Stomach (tissue), 19 donors: ENCODE measurements at places on chromosomes 4 and X. TPM values are rescaled to one million over a fixed set of nuclear protein-coding genes. Genes with fewer than 3 reads are reported as not detected.
A peak's percentile ranks its signal among the peaks of the same experiment; 100 is the strongest.

DNA sequence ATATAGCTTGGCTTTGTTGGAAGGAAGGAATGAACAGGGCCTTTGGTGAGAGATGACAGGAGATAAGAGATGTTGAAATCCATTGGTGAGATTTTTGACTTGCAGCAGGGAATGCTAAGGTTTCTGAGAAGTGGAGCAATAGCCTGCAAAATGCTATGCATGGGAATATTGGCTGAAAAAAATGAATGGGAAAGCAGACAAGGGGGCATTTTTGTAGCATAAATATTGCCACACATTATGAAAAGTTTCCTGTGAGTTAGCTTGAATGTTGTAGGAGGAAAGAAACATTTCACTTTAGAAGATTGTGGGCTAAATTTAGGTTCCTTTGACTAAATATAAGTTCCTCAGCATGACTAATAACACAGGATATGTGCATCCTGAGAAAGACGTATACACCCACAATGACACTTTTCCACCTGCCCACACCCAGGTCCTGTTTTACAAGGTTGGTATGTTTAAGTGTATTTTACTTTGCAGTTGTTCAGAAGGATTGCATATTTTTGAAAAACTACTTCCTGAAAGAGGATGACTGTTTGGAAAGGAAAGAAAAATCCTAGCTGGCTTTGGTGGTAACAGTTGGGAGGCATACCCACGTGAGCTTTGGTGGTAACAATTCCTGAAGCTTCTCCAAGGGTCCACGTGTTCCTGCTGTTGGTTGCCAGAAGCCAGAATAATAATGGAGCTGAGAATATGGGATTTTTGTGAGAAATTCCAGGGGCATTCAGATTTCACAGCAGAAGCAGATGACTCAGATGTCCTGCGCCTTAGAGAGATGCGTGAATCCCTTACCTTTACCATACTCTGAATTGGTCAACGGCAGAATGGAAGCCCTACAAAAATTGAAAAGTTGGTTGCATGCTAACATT, 28.5 kb downstream of the PHEX start:
- peak; percentile 28 for DNase-seq

Gene NXF2B
- total RNA-seq = not detected

- DNase-seq = no peak
These were observed 184.0 kb upstream of the PGRMC2 start for GRCh38 chr4:128471576-128471975.

Gene GPR173
- 1.0 TPM for total RNA-seq

Gene SPANXN4
- total RNA-seq = not detected

DNA sequence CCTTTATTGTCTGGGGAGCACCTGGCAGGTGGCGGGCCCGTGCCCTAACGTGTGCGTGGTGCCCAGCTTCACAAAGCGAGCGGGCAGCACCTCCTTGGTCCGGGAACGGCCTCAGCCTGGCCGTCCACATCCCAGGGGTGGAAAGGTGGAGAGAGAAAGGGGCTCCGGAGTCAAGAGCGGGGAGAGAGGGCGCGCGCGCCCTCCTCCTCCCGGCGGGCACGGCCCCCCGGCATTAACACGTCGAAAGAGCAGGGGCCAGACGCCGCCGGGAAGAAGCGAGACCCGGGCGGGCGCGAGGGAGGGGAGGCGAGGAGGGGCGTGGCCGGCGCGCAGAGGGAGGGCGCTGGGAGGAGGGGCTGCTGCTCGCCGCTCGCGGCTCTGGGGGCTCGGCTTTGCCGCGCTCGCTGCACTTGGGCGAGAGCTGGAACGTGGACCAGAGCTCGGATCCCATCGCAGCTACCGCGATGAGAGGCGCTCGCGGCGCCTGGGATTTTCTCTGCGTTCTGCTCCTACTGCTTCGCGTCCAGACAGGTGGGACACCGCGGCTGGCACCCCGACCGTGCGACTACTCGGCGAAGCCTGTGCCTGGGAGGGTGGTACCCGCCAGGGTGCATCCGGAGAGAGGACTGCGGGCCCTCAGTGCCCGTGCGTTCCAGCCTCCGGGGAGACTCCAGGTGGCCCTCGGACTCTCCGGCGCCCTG, at the start of gene KIT:
TSS of gene KIT (plus strand) at position 407 of the 701 bp plus-strand sequence. CDS start at position 465, 58 bp downstream.
- DNase-seq = peak; percentile 57

GRCh38 chrX:123688524-123688923, 44.3 kb downstream of the THOC2 start:
- no peak for DNase-seq

Gene CABS1
- not detected for total RNA-seq

DNA sequence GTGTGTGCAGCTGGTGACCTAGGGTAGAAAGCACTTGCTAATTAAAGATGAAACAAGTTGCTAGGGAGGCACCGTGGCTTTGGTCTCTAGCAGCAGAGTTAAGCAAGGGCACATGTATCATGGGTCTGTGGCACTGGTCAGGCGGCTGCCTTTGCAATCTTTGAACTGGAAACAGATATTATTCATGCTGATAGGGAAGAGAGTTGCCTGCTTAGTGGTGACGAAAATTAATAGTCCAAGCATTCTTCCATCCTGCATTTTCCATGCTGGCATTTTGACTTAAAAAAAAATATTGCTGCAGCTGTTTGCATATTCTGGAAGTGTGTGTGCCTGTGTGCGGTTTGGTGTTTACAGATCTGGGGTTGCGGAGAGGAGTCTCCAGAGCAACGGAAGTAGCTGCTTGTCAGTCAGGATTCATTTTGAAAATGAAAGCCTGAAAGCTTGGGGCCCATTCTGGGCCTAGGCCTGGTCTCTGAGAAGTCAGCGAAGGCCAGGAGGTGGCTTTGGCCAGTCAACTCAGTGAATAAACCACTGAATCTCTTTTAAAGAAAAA, 2.3 kb upstream of the SOWAHD start:
- peak; percentile 29 for DNase-seq

GRCh38 chr4:34466411-34466810, 1777.9 kb downstream of the ARAP2 start:
- DNase-seq = no peak

GRCh38 chr4:141643557-141643956, 7.2 kb downstream of the IL15 start:
- DNase-seq = no peak

DNA sequence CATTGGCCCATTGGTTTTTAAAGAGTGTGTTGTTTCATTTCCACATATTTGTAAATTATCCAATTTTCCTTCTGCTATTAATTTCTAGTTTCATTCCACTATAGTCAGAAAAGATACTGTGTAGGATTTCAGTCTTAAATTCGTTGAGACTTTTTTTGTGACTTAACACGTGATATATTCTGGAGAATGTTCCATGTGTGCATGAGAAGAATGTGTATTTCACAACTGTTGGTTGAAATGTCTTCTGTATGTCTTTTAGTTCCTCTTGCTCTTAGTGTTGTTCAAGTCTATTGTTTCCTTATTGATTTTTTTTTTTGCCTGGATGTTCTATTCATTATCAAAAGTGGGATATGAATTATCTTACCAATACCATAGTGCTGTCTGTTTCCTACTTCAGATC, 606.9 kb downstream of the RPA4 start:
- DNase-seq = no peak

GRCh38 chrX:109350051-109350450, 131.8 kb downstream of the GUCY2F start:
- no peak for DNase-seq

DNA sequence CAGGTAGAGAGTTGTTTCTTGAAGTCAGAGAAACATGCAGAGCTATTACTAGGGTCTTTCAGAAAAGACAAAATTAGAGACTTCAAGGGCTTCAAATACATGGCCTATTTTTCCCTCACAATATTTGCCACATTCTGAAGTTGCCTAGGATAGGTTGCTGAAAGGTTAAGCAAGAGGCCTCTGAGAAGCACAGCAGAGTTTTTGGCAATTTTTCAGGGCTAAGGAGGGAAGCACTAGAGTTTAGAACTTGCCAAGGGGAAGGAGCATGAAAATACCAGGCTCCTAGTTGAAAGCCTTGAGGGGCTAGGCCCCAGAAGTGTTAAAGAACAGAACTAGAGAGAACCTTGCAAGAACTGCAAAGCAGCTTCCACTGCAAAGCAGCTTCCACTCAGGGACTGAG, 86.4 kb downstream of the ANAPC10 start:
- DNase-seq = no peak

Gene HSPA4L
- 3.0 TPM for total RNA-seq

Gene KIAA1210
- not detected for total RNA-seq

Gene LUZP4
- total RNA-seq = not detected

DNA sequence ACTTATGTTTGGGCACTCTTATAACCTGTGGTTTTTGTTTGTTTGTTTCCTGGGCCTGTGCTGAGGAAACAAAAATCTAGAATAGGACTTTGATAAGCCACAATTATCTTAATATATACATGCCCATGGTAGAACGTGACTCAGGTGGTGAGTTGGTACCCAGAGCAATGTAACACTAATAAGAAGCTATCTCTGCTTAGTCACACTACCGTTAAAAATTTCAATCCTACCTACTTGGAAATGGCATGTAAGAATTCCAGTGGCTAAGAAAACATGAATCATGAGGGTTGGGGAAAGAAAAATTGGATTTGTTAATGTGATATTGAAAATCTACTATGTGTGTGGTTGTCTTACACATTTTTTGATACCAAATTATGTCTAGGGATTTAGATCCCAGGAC, 30.5 kb upstream of the ADGRG2 start:
- no peak for DNase-seq

Gene TBC1D8B
- 38.5 TPM for total RNA-seq

GRCh38 chr4:87011340-87012034, 76.7 kb downstream of the AFF1 start:
- no peak for DNase-seq

Gene ATP1B4
- not detected for total RNA-seq

Gene PAGE1
- total RNA-seq = not detected

Gene PNCK
- 21.0 TPM for total RNA-seq

DNA sequence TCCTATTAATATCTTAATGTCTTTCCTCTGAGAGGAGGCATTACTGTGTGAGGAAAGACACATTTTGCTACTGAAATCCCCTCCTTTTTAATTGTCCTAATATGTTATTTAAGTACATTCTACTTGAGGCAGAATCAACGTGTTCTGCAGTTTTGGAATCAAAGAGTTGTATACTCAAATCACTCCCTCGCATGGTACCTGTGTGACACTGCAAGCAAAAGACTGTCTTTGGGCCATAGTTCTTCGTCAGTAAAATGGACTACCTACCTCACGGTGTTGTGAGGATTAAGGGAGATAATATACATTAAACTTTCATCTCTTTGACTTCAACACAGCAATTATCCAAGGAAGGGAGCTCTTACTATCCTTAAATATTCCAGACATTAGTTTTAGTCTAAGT, 61.5 kb downstream of the TIGD2 start:
- DNase-seq = no peak
